ENCODE measurements at places on chromosomes 2 and 18.

DNA sequence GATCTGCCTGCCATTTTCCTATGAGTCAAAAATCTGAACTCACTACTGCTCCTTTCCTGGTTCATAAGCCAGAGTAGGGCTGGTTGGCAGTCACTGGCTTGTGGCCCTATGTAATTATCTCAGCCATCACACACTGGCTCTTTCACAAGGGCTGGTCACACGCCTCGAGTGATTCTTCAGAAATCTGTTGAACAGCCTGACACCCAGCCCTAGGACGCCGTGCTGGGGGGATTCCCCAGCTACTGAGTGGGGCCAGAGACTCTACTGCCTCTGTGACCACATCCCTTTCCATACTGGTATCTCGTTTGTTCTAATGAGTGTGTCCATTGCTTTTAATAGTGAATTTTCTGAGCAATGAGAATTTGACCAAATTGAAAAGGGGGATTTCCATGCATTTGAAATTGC lies 45.8 kb upstream of the RBM44 start:
- no peak for DNase-seq

- DNase-seq: no peak
Observed at GRCh38 chr2:237669628-237670392, 42.4 kb downstream of the LRRFIP1 start.

GRCh38 chr2:160425434-160426151 lies 68.0 kb downstream of the RBMS1 start:
- DNase-seq: no peak

DNA sequence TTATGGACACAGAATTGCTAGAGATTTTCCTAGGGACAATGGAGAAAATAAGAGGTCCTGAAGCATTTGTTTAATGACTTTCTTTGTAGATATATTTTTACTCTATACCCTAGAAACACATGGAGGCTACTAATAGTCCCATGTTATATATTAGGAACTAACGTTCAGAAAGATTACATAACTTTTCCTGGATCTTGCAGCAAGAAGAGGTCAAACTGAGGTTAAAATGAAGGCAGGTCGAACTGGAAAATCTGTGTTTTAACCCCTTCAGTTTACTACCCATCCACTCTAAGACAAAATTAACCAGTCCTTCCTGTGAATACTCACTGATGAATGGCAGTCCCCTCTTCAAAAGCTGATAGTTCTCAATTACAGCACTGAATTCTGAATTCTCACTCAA lies 1415.8 kb upstream of the CELF4 start:
- no peak for DNase-seq

GRCh38 chr2:85828725-85829124 lies 60.1 kb downstream of the ST3GAL5 start:
- DNase-seq: no peak

- DNase-seq: no peak
Observed at GRCh38 chr2:222547083-222547482, 108.8 kb downstream of the FARSB start.

DNA sequence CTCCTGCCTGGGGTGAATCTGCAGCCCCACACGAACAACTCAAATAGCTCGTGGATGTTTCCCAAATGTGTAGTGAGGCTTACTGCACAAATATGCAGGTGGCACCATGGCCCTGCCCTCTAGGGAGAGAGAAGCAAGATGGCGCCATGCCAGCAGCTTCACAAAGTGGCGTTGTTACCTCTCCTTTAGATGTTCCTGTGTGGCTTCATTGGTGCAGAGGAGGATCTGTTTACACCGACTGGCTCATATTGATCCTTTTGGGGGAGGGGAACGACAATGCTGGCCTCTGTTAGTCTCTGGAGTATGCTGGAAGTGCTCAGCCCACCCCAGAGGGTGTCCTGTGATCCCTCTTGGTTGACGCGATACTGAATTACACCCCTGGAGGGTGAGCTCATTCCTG lies 99.5 kb upstream of the GATA6 start:
- no peak for DNase-seq

DNA sequence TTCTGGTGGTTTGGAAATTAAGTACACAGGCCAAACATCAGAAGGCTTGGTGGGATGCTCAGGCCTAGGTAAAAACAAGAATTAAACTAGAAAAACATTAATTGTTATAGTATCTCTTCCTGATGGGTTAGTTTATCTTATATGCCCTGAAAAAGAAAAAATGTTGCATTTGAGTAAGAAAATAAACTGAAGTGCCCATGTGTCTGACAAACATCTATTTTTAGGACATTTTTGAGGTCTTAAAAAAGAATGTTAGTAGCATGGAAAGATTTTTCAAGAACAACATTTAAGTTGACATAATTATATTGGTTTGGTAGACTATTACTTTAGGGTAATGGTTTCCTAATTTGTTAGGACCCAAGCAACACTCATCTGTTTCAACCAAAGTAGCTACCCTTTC lies 140.1 kb upstream of the RND3 start:
- DNase-seq: no peak

- DNase-seq: peak; percentile 65
Observed at GRCh38 chr2:224287531-224287930, 114.4 kb downstream of the FAM124B start.

GRCh38 chr18:21632393-21632792 lies 20.3 kb downstream of the SNRPD1 start:
- DNase-seq: no peak

GRCh38 chr18:31252522-31252921 lies 65.4 kb upstream of the DSG1 start:
- no peak for DNase-seq

- DNase-seq: no peak
Observed at GRCh38 chr2:235827585-235827992, 333.7 kb downstream of the AGAP1 start.

GRCh38 chr2:45897842-45898241 lies 246.4 kb downstream of the PRKCE start:
- DNase-seq: no peak

- DNase-seq: no peak
Observed at GRCh38 chr2:23381084-23381483, 3.9 kb upstream of the KLHL29 start.

- no peak for DNase-seq
Observed at GRCh38 chr2:2491964-2492363, 160.9 kb upstream of the MYT1L start.

GRCh38 chr2:44456946-44457345 lies 95.2 kb downstream of the CAMKMT start:
- DNase-seq: no peak

DNA sequence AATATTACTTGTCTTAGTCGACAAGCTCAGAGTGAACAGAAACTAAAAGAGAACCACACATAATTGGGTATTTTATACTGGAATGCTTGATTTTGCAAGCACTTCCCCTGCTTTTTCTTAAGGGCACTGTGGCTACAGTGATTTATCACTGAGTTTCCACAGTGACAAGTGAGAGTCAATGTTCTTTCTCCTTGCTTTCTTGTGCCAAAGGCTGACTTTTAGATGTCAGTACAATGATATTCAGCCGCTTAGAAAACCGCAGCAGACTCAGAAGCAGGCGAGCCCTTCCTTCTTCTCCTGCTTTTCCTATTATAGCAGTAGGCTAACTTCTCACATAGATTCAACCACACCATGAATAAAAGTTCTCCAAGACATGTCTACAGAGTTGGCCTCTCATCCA lies 1603.6 kb upstream of the NXPH2 start:
- no peak for DNase-seq

- DNase-seq: no peak
Observed at GRCh38 chr2:197674591-197674990, 796 bp downstream of the RFTN2 start.

GRCh38 chr2:119996148-119996547 lies 16.7 kb upstream of the EPB41L5 start:
- DNase-seq: no peak

- no peak for DNase-seq
Observed at GRCh38 chr2:24617424-24617823, 126.4 kb downstream of the NCOA1 start.

DNA sequence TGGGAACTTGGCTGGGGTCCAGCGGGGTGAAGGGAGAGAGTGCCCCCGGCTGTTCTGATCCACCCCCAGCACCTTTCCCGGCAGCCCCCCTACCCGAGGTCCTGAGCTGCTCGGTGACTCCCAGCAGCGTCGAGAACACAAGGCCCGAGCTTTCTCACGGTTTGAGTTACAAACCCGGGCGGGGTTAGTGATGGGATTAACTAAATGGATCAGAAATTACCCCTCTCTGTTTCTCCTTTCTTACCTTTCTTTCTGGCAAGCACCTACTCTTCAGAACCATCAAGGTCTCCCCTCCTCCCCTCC lies 139.4 kb upstream of the GPC1 start:
- no peak for DNase-seq

GRCh38 chr2:198382811-198383210 lies 578.4 kb downstream of the PLCL1 start:
- no peak for DNase-seq

GRCh38 chr2:129118296-129118695 lies 799.6 kb upstream of the HS6ST1 start:
- DNase-seq: no peak

DNA sequence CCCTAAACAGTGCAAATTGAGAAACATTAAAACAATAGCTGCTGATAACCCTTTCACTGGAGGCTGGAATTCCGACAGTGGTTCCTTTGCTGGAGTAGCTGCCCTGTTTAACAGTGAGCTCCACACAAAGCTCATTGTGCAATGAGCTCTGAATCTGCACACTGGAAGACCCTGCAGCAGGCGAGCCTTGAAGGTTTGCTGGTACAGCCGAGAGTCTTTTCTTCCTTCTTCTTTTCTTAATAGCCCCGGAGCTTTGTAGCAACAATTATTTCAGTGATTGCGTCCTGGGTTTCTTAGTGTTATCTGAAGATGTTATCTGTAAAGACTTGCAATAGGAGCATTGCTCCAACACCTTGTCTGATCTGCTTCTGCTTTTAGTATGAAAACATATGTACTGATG lies 50.8 kb upstream of the CXCR4 start:
- DNase-seq: no peak

DNA sequence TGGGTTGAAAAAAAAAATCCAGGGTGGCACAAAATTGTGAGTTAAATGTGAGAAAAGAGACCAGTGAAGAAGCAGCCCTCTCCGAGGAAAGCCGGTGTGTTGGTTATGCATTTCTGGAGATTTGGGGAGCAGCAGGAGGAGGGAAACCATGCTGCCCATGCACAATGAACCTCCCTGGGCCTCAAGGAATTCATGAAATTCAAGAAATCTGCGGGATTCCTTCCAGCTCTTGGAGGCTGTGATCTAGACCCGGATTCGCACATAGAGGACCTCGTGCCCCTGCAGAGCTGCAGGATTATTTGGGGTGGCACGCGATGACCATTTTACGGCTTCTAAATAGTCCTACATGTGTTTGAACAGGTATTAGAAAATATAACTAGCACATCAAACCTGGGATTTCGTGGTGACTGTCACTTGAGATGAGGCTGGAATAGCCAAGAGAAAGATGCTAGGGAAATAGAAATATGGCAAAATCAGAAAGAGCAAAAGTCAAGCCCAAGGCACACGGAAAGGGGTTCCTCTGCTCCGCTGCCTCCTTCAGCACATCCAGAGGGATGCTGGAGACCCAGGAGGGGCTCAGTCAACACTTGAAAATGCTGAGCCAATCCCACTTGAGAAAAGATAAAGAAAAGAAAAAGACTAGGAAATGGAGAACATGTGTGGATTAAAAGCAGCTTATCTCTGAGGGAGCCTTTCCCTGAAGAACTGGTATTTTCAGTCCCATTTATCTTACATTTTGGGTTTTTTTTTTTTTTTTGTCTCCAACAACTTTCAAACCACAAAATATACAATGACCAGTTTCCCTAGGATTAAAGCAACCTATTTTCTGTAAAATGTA lies 22.0 kb downstream of the KCTD1 start:
- no peak for DNase-seq
